ENCODE measurements at places on chromosomes 16 and 17.
A peak's percentile ranks its signal among the peaks of the same experiment; 100 is the strongest.

DNA sequence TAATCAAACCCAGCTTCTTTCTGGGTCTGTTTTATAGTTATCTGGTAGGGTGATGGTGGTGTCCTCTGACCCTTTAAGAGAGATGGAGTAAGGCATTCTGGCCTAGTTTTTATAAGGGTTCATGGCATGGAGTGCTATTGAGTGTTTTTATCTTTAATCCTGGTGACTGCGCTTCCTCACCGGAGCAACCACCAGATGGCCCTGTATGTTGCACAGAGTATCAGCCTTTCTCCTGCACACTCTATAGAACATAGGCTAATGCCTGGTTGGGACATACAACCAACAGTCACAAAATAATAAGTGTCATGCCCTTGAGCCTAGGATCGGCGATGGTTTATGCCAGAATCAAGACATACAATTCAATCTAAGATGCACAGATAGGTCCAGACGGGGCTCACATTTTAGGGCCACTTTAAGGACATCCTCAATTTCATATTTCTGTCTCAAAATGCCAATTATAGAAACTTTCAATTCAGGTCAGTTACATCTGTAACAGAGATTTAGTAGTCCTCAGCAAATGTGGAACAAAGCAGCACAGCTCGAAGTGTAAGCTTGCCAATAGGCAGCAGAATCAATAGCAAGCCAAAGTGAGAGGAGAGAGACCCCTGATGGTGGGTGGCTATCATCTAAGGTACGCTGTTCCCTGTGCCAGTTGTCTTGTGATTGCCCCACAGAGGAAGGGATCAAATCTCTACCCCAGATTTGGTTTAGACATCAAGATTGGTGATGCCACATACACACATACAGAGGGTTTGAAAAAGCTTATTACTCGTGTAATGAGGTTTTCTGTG, 37.2 kb upstream of the HOXB9 start:
- DNase-seq = no peak

DNA sequence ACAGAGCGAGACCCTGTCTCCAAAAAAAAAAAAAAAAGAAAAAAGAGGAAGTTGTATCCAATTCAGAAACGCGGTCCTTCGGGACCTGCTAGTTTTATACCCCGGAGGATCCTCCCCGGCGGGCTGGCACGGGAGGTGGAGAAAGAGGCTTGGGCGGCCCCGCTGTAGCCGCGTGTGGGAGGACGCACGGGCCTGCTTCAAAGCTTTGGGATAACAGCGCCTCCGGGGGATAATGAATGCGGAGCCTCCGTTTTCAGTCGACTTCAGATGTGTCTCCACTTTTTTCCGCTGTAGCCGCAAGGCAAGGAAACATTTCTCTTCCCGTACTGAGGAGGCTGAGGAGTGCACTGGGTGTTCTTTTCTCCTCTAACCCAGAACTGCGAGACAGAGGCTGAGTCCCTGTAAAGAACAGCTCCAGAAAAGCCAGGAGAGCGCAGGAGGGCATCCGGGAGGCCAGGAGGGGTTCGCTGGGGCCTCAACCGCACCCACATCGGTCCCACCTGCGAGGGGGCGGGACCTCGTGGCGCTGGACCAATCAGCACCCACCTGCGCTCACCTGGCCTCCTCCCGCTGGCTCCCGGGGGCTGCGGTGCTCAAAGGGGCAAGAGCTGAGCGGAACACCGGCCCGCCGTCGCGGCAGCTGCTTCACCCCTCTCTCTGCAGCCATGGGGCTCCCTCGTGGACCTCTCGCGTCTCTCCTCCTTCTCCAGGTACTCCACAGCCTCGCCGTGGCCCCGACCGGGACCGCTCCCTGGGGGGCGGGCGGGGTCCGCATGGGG, at the start of gene CDH3:
Gene CDH3 (plus strand): TSS at position 596 of the 779 bp plus-strand sequence. CDS start 70 bp downstream, at position 666.
- DNase-seq = peak; percentile 29

GRCh38 chr17:58513965-58514769, at the start of gene MTMR4:
Gene MTMR4 (minus strand): TSS chr17:58514638. CDS start chr17:58514407, 231 bp downstream.
- DNase-seq = peak; percentile 56

DNA sequence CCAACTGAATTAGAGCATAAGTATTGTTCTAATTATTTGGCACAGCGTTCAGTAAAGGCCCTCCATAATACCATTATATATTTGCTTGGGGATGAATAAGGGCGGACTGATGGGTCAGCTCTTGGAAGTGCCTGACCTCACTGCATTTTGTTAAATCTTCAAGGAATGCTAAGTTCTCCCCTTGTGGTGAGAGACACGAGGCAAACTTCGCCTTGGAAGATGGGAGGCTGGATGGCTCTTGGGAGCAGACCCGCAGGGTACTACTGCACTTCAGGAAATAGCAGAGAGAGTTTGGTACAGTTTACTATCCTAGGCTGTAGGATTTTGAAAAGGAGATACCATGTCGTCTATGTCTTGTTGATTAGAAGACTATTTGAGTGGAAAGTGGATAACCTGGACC, 87.0 kb upstream of the RPRML start:
- no peak for DNase-seq

GRCh38 chr17:57823469-57824401, 26.1 kb downstream of the MRPS23 start:
- no peak for DNase-seq

- no peak for DNase-seq
These were observed 17.9 kb upstream of the HEXD start for GRCh38 chr17:82400206-82400605.

DNA sequence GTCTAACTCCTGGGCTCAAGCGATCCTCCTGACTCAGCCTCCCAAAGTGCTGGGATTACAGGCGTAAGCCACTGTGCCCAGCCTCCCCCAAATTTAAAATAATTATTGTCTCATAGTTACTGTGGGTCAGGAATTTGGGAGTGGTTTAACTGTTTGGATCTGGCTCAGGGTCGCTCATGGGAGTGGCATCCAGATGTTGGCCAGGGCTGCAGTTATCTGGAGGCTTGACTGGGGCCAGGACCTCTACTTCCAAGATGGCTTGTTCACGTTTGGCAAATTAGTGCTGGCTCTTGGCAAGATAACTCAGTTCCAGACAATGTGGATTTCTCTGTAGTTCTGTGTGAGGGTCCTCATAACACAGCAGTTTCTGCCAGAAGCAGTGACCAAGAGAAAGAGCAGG, 8.0 kb downstream of the TEN1 start:
- no peak for DNase-seq

DNA sequence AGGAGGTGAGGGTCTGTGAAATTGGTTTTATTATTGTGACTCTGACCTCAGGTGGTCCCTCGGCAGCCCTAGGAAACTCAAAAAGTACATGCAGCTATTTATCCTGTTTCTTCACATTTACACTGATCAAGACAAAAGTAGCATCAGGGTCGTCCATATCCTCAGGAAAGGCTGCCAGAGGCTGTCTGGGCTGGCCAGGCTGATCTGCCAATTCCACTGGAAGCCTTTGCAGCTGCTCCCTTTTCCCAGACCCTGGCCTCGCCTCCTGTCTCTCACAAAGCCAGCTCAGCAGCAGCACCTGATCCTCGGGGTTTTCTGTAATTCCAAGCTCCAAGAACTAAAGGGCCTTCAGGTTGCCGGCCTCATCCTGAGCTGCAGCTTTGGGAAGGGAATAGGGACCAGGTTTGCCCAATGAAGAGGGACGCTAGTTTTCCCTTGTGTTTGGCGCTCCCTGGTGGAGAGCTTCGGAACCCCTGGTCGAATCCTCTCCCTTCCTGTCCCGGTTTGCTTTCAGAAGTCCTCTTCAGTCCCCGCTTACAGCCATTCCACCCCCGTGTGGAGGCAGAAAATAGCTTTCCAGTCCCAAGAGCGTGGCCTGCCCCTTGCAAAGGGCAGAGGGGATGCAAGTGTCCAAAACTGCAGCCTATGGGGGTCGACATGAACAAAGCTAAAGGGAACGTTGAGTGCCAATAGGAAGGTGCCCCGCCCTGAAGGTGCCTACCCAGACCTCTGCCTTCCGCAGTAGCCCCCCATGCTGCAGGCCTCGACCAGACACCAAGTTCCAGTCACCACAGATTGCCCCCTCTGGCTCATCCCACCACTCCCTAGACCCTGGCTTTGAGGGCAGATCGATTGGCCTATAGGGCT, 13.4 kb downstream of the MFSD6L start:
- DNase-seq = peak; percentile 67

DNA sequence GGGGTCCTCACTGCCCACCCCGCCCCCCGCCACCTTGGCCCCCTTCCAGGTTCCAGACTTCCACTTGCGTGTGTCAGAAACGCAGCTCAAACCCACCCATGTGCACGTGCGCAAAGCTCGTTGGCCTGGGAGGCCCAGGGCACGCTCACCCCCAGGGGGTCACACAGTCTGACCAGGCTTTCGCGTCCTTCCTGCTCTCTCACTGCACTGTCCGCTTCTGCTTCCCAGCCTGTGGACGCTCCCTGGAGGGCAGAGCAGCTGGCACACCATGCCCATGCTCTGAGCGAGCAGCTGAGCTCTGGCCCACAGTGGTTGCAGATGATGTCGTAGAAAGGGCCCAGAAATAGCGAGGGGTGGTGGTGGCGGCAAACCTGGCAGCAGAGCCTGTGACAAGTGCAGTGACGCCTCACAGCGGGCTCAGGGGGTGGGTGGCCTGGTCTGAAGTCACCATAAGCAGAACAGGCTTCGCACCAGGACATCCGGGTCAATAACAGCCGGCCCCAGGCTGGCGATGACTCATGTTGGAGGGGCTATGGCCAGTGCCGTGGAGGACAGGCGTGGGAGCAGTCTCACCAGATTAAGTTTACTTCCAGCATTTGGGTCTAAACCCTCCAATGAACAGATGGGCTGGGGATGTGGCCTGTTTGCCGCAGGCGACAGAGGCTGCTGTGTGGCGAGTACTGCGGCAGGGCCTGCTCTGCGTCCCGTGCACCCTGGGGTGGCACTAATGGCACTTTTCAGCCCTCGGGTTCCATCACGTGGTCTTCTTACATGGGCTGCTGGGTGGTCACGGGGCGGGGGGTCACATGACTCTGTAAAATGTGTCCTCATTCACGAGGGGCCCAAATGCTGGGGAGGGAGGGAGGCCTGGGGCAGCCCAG, 49.0 kb downstream of the NT5M start:
- DNase-seq = no peak

GRCh38 chr17:42798383-42799380, at the start of the genes CNTD1 and COA3:
Gene CNTD1 (plus strand): TSS chr17:42798861. CDS start chr17:42799068, 207 bp downstream.
Gene COA3 (minus strand): TSS chr17:42798704. CDS start chr17:42798681, 23 bp downstream.
- DNase-seq = peak; percentile 77

DNA sequence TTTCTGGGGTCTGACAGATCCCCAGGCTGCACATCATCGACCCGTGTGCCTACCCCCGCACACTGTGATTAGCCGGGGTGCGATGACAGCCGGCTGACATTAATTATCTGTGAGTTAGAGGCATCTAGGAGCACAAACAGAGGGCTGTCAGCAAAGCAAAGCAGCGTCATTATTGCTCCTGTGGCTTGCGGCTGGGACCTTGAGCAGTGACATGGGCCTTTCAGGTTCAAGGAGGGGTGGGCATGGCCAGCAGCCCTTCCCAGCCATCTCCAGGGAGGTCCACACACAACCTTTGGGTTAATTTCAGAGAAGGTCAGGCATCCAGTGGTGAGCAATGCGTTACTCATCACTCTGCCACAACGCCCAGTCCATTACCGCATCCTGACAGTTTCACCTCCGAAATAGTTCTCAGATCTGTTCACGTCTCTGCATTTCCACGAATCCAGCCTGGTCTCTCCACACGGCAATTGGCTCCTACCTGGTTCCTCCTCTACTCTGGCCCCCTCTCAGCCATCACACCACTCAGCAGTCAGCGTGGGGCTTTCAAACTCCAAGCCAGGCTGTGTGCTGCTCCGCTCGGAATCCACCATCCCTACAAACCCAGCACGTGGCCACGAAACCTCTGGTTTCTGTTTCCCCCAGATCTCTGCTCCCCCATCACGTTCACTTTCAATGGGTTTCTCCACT, 249.7 kb upstream of the C16orf82 start:
- no peak for DNase-seq

DNA sequence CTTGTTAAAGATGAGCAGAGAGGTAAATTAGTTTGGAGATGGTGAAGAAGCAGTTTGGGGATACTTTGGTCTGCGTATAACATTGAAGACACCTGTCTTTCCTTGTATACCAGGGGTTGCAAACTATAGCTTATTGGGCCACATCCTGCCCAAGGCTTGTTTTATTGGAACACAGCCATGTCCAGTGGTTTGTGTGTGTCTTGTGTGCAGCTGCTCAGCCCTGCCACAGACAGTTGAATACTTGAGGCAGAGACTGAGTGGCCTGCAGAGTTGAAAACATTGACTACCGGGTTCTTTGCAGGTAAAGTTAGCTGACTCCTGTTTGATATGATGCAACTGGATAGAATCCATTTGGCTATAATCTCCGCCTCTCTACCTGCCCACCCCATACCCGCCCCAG, 224.4 kb downstream of the PRKCA start:
- no peak for DNase-seq

GRCh38 chr16:82936941-82937551, 310.3 kb downstream of the CDH13 start:
- DNase-seq = no peak

- no peak for DNase-seq
These were observed 45.5 kb downstream of the PRKCA start for GRCh38 chr17:66347661-66348514.

GRCh38 chr16:66036793-66037715, 329.4 kb upstream of the CDH5 start:
- DNase-seq = no peak

DNA sequence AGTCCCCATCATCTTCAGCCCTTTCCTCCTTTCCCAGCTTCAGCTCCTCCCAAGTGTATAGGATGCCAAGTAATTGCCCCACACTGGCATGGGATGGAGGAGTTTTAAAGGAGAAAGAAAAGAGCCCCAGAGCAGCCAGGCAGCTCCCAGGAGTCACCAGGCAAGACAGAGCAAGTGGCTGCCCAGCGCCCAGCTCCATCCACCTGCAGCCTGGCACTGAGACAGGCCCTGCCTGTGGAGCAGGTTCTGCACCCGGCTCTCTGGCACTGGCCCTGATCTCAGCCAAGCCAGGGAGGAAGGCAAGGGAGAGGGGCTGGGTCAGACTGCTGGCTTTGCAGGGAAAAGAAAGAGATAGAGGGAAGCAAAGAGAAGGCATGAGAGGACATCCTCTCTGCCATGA, 21.7 kb downstream of the FOXN1 start:
- DNase-seq = no peak

GRCh38 chr16:11674818-11675560, 6.7 kb downstream of the SNN start:
- DNase-seq = no peak

DNA sequence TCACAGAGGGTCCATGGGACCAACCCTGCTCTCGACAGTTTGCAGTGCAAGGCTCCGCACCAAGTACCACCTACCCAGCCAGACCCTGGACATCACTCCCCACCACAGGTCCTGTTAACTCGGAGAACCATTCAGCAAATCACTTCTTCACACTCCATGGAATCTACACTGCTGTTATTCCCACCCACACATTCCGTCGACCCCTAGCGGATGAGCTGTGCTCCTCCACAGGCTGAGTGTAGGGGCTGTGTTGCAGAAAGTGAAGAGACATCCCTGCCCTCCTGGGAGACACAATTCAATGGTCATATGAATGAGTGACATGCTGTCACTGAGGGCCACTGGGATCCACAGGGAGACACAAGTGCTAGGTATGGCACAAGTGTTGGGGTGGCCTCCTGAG, 27.5 kb downstream of the MPG start:
- no peak for DNase-seq

- DNase-seq = no peak
These were observed 14.4 kb downstream of the FA2H start for GRCh38 chr16:74760007-74760767.
